NCI-H2029 (cell line): ENCODE measurements at places on chromosomes 4 and X.

- no peak for DNase-seq
Observed at GRCh38 chr4:53994382-53995102, 69.9 kb downstream of the CHIC2 start.

DNA sequence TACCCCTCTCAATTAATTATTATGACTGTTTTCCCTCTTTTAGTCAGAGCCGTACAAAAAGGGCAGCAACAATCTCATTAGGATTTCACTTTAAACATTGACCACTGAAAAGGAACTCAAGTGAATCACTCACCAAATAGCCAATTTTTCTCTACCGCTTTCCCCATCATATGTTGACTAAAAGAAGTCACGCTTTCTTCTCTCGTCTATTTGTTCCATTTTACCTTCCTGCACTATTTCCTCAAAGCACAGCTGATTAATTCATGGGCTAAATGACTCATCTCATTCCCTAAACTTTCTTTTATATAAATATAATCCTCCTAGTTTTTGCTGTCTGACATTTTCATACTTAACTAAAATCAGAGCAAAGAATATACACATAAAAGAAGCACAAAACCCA lies 8.2 kb downstream of the MID1 start:
- no peak for DNase-seq

- DNase-seq = no peak
Observed at GRCh38 chr4:78880874-78881492, 58.3 kb downstream of the PAQR3 start.

- DNase-seq = no peak
Observed at GRCh38 chrX:10157543-10157942, 768 bp downstream of the CLCN4 start.

- peak; percentile 37 for DNase-seq
Observed at GRCh38 chr4:138188406-138189084, 53.6 kb downstream of the SLC7A11 start.

DNA sequence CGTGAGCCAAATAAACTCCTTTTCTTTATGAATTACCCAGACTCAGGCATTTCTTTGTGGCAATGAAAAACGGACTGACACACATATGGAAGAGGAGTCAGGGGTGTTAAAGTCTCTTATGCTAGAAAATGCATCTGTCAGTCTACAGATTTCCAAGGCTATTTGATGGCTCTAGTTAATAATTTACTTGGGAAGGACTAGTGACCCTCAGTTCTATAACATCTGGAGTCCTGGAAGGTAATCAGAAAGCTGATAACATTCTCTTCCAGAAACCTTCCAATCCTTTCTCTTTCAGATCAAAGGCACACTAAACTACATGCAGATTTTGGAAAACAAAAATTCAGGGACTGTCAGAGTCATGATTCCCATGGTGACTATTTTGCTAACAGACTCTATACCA lies 142.0 kb upstream of the TEX13D start:
- DNase-seq = no peak

GRCh38 chr4:62410371-62411003 lies 1210.4 kb downstream of the ADGRL3 start:
- DNase-seq = no peak

- no peak for DNase-seq
Observed at GRCh38 chr4:173282256-173282562, 51.9 kb downstream of the HMGB2 start.

GRCh38 chrX:149510386-149510785 lies 5.3 kb upstream of the IDS start:
- no peak for DNase-seq

DNA sequence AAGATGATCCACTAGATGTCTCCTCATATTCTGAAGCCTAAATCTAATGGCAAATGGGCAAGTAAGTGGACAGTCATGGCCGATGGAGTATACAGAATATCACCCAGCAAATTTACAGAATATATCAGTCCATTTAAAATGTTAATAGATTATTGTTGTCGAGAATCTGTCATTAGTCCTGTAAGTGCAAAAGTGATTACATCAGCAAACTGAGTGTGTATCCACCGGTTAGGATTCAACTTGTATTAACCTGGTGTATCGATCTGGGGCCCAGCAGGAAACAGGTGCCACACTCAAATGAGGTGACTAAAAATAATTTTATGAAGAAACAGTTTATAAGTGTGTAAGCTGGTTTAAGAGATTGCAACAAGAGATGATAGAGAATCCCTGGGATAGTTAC lies 367.9 kb upstream of the FAM47C start:
- DNase-seq = no peak

- no peak for DNase-seq
Observed at GRCh38 chr4:35464964-35465528, 779.3 kb downstream of the ARAP2 start.

GRCh38 chr4:156536661-156537060 lies 434.9 kb downstream of the PDGFC start:
- no peak for DNase-seq

DNA sequence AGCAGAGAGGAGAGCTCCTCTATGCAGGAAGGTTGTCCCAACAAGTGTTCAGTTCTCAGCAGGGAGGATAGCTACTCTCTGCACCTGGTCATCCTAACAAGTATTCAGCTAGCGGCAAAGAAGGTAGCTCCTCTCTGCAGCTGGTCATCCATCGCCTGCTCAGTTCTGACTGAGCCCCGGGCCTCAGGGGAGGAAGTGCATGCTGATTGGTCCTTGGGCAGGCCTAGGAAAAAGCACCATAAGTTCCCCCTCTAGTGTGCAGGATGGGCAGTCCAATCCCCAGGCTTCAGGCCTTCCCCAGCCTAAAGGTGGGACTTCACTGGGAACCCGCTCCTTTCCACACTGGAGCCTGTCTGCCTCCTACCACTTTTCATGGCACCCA lies 4.4 kb upstream of the FBXW7 start:
- DNase-seq = no peak

- no peak for DNase-seq
Observed at GRCh38 chr4:19544446-19545125, 707.1 kb upstream of the SLIT2 start.

DNA sequence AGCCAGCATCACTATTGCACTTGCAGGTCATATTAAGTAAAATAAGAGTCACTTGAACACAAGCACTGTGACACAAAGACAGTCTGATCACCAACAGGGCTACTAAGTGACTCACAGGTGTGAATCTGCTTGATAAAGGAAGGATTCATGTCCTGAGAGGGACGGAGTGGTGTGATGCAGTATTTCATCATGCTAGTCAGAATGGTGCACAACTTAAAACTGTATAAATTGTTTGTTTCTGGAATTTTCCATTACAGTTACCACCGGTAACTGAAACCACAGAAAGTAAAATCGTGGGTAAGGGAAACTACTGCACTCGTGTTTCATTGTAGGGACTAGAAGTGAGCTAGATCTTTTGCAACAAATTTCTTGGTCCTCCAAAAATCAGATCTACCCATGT lies 109.7 kb downstream of the ELOVL6 start:
- DNase-seq = no peak

GRCh38 chr4:11635342-11635741 lies 206.6 kb upstream of the HS3ST1 start:
- DNase-seq = peak; percentile 44

- no peak for DNase-seq
Observed at GRCh38 chr4:24471486-24472160, 112.7 kb downstream of the DHX15 start.

- no peak for DNase-seq
Observed at GRCh38 chr4:84952004-84952403, 14.5 kb downstream of the WDFY3 start.

GRCh38 chrX:111661241-111661640 lies 19.7 kb upstream of the ALG13 start:
- DNase-seq = no peak

- DNase-seq = no peak
Observed at GRCh38 chr4:143082701-143083100, 102.0 kb upstream of the USP38 start.

- DNase-seq = no peak
Observed at GRCh38 chrX:119130911-119131310, 3.3 kb upstream of the KIAA1210 start.

DNA sequence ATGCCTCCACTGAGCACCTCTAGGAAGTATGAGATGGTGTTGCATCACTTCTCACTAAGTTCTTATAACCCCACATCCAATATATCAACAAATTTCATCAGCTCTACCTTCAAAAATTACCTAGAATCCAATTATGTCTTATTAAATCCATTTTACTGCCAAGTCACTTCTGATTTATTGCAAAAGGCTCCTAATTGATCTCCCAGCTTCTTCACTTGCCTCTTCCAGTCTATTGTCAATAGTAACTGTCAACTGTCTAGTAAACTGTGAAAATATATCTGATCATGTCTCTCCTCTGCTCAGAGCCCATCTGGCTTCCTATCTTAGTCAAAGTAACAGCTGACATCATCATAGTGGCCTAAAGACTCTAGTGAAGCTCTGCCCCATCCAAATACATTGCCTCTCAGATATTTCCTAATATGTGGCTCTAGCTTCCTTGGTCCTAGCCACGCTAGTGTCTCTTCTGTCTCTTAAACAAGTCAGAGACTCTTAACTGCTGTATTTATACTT lies 414.5 kb upstream of the ATOH1 start:
- DNase-seq = no peak

- DNase-seq = no peak
Observed at GRCh38 chrX:133579631-133580030, 164.3 kb upstream of the GPC4 start.
